ENCODE measurements at places on chromosomes 4 and X.

- DNase-seq = no peak
Observed at GRCh38 chr4:108531461-108531860, 88.9 kb upstream of the RPL34 start.

DNA sequence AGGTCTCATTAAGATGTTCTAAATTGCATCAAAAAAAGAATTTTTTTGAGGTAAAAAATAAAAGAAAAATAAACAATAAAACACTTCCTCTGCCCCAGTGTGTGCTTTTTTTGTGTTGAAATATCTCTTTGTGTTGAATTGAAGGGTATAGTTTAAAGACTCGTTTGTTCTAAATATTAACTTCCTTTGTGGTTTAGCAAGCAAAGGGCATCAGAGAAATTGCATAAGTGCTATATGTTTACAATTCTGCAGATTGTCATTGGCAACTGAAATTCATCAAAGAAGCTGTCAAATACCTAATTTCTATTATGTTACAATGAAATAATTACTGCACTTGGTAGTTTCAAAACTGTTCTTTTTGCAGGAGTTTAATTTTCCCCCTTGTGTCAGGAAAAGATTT is 260.5 kb downstream of the DKK2 start:
- DNase-seq = peak; percentile 32

DNA sequence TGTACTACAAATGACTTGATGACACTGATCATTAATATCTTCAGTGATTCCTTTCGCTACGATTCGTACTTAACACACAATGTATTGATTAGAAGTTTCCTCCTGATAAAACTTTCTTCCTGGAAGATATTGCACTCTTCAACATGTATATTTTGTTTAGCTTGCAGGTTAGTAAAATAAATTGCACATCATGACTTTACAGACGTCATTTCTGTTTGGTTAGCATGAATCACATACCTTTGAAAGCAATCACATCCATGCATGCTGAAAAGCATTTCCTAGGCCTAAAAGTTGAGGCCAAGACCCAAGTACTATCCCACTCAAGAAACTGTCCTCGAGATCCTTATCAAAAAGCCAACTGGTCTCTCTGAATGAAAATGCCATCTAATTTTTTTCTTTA is 1841.0 kb upstream of the PCDH7 start:
- no peak for DNase-seq

GRCh38 chrX:78329486-78329885 is 2.1 kb upstream of the CYSLTR1 start:
- no peak for DNase-seq

DNA sequence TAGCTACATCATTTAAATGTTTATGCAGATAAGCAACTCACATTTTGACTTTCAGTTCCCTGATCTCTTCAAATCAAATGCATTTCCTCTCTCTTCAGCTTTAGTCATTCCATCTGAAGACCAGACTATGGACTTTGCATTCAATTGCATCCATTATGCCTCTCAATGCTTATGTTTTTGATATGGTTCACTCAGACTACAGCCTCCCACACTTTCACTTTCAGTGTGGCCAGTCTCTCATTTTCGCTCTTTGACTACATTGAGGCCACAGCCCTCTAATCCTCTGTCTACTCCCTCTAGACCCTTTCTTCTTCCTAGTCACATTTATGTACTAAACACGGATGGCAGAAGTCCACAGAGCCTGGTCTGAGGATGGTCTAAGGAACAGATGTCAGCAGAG is 24.5 kb upstream of the VEGFC start:
- no peak for DNase-seq

GRCh38 chr4:161817914-161818313 is 345.9 kb downstream of the FSTL5 start:
- DNase-seq = no peak

GRCh38 chr4:140186082-140186438 is 32.1 kb upstream of the MAML3 start:
- DNase-seq = no peak

- DNase-seq = no peak
Observed at GRCh38 chr4:78945651-78946179, 6.5 kb upstream of the PAQR3 start.

DNA sequence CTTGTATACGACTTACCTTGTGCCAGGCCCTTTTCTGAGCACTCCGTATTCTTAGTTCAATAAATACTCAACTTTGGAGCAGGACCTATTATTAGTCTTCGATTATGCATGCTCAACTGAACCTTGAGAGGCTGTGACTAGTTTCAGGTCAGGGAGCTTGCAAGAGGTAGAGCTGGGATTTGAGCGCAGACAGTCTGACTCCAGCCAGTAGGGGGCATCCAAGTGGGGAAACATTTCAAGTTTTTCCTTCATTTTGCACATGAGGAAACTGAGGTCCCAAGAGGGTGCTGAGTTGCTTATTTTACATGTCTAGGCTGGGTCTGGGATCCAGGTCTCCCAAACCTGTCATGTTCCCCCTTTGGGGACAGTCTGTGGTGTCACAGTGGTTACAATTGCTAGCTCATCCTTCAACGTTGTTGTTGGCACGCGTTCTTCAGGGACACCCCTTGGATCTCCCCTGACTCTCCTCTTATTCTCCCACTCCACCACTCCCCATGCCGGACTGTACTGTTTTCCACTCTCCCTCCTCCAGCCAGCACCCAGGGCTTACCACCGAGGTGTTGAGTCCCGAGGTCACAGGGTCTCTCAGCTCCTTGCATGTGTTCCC is 6.7 kb upstream of the PRICKLE3 start:
- DNase-seq = peak; percentile 45

DNA sequence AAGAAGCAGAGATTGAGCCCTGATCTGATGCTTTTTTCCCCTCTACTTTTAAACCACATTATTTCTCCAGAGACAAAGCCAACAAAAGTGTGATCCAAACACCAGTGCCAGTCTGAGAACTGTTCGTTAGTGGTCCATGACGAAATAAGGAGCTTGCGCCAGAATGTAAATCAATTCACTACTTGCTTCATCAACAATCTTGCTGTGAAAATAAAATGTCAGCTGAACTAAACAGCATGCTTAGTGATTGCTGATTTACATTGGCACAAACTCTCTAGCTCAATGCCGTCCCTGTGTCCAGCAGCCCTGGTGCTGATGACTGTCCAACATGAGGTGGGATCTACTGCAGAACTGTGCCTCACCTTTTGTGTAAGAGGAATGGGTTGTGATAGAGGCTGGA is 71.3 kb downstream of the SOX3 start:
- no peak for DNase-seq

- DNase-seq = peak; percentile 81
Observed at GRCh38 chr4:158667651-158668198, 4.0 kb downstream of the C4orf46 start.

GRCh38 chr4:8381814-8382581 is 58.5 kb downstream of the ACOX3 start:
- no peak for DNase-seq

GRCh38 chr4:58175024-58175423 is 1064.8 kb upstream of the IGFBP7 start:
- no peak for DNase-seq

GRCh38 chr4:88130544-88131305 is 27.7 kb downstream of the ABCG2 start:
- no peak for DNase-seq

GRCh38 chr4:76546759-76547742 is 112.0 kb downstream of the SHROOM3 start:
- no peak for DNase-seq

GRCh38 chr4:122814426-122814825 is 12.2 kb upstream of the FGF2 start:
- DNase-seq = no peak

GRCh38 chr4:139416073-139416673 is 37.7 kb upstream of the RAB33B start:
- DNase-seq = peak; percentile 31

GRCh38 chrX:125205133-125205917 is 114.3 kb upstream of the TEX13C start:
- no peak for DNase-seq

GRCh38 chr4:20393486-20394100 is 141.9 kb downstream of the SLIT2 start:
- no peak for DNase-seq

DNA sequence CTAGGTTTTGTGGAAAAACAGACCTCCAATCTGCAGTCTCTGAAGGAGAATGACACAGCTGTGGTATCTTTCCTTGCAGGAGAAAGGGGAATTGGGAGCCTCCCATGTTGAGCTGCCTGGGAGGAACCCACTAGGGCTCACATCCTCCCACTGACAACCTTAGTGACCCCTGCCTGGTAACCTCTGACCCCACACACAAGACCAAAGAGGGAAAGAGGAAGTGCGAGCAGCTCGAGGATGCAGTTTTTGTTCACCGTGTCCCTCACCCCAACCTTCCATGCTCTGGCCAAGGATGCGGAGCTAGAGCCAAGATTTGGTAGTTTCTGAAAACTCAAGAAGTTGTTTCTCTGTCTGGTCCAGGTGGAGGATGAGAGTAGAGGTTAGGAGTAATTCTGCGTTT is 5.4 kb upstream of the ZXDA start:
- DNase-seq = peak; percentile 17

DNA sequence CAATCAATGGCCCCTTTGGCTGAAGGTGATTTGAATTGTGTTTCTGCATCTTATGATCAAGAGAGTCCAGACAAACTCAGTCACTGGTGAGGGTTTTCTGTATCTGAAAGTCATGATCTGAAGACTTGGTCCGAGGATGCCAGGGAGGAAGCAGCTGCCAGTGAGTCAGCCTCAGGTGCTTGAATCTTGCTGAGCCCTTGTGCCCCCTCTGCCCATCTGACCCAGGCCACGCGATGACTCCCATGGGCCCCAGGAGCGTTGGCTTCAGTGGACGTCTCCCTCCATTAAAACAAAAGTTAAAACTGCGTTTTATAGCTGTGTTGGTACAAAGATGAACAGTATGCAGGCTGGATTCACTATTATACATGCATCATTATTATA is 62.0 kb downstream of the HTRA3 start:
- DNase-seq = no peak

DNA sequence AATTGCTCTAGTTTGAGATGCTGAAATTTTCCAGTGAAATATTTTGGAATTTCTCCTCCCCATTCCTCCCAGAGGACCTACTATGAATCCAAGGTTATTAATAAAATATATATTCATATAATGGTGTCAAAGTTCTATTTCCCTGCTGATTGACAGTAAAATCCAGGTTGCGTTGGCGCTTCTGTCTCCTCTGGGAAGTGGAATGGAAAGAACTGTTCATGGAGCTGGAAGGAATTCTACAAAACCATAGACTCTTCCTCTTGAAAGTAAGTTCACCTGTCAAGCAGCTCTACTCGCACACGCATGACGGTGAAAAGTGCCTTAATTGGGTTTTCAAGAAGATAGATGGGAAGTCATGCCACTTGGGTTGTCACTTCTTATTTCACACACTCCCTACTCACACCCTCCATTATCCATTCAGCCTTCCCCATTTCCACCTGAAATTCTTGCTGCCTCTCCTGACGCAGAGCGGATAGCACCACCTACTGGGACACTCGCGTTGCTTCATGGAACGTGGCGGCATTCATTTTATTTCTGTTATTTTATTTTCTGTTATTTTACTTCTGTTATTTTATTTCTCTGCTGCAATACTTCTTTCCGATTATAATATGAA is 351.6 kb downstream of the NLGN4X start:
- peak; percentile 4 for DNase-seq

GRCh38 chrX:7447801-7448499 is 300.0 kb upstream of the PUDP start:
- no peak for DNase-seq

GRCh38 chrX:53714580-53715345 is 28.2 kb upstream of the HUWE1 start:
- peak; percentile 82 for DNase-seq

- DNase-seq = no peak
Observed at GRCh38 chr4:6281436-6282313, 12.0 kb downstream of the WFS1 start.

- no peak for DNase-seq
Observed at GRCh38 chr4:83728191-83728590, 192.3 kb downstream of the GPAT3 start.

GRCh38 chr4:180898305-180898704 is 1344.9 kb upstream of the TENM3 start:
- DNase-seq = no peak

DNA sequence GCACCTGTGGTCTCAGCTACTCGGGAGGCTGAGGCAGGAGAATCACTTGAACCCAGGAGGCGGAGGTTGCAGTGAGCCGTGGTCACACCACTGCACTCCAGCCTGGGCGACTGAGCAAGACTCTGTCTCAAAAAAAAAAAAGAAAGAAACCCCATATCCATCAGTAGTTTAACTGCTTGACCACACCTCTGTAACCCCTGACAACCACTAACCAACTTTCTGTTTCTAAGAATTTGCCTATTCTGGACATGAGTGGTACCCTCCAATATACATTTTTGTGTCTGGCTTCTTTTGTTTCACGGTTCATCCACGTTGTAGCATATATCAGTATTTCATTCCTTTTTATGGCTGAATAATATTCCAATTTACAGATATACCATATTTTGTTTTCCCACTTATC is 9.1 kb downstream of the PPAT start:
- no peak for DNase-seq

DNA sequence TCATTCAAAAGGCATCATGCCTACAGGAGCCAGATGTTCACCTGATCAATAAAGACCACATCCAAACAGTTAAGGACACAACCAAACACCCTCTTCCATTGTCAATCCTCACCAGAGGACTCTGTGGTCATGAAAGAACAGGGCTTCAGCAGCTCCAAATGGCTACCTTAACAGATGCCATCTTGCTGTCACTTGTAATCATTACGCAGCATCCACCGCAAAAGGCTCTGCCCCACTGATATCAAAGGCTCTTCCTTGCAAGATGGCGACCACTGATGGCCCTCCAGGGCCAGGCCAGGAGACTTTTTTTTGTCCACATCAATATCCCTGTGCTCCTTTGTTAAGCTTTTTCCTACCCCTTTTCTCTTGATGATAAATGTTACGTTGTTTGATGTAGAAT is 157.4 kb downstream of the DHRSX start:
- no peak for DNase-seq

All from inflammatory macrophage treated with lipopolysaccharide for 1 hour (primary cell).